ENCODE measurements at places on chromosomes 7 and 10. TPM values are rescaled to one million over a fixed set of nuclear protein-coding genes. Genes with fewer than 3 reads are reported as not detected.
A peak's percentile ranks its signal among the peaks of the same experiment; 100 is the strongest.

The DPP6 gene
- 1.7 TPM for total RNA-seq

The CPN1 gene
- 1.3 TPM for total RNA-seq

The OR2A2 gene
- not detected for total RNA-seq

The GSDME gene
- total RNA-seq, result 17.9 TPM

DNA sequence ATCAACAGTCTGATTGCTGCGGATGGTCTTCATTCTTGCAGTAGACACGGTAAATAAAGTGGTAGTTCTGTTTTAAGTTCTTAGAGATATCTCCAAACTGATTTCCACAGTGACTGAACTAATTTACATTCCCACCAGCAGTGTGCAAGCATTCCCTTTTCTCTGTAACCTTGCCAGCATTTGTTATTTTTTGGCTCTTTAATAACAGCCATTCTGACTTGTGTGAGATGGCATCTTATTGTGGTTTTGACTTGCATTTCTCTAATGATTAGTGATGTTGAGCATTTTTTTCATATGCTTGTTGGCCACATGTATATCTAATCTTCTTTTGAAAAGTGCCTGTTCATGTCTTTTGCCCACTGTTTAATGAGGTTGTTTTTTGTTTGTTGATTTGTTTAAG is 30.2 kb upstream of the CXCL12 start:
- no peak for DNase-seq

DNA sequence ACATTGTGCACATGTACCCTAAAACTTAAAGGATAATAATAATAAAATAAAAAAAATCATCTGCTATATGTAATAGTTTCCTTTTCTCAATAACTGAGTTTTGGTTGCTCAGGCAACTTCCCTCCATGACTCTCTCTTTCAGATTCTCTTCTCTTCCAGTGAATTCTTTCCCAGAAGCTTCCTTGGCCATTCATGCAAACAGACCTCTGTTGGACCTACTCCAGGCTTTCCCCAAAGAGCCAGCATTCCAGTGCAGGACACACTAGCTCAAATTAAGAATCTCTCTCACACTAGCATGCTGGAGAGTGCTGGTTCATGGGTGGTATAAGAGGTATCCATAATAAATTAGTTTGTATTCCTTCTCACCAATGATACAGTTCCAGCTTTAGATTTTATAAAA is 31.0 kb upstream of the ZEB1 start:
- no peak for DNase-seq

GRCh38 chr7:29987811-29988317 is 1.7 kb downstream of the SCRN1 start:
- DNase-seq, result peak; percentile 64

- peak; percentile 65 for DNase-seq
Measured at GRCh38 chr10:79381804-79382221, 34.5 kb downstream of the PPIF start.

DNA sequence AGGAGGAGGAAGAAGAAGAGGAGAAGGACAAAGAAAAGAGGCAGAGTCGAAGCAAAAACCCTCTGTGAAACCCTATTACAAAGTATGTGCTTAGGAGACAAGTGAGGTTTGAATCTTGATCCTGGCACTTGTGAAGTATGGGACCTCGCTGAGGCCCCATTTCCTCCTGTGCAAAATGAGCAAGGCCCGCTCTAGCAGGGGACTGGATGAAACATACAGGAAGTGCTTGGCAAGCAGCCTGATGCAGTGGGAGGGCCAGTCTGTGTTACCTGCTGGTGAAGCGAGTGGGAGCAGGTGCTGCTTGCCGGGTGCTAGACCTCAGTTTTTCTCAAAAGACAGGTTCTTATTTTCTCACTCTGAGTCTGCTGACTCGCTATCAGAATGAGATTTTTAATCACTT is 150.4 kb downstream of the JCAD start:
- no peak for DNase-seq

DNA sequence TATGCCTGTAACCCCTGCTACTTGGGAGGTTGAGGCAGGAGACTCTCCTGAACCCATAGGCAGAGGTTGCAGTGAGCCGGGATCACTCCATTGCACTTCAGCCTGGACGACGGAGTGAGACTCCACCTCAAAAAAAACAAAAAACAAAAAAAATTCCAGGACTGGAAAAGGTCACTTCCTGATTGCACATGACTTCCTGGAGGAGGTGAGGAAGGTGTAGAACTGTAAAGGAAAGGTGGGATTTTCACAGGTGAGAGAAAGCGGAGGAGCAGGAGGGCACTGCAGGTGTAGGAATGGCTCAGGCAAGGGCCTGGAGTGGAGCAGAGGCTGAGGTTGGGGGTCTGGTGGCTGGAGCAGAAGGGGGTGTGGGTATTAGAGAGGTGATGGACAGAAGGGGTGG is 3.2 kb upstream of the MUC3A start:
- no peak for DNase-seq

- peak; percentile 24 for DNase-seq
Measured at GRCh38 chr10:79927111-79927828, 21.6 kb downstream of the SFTPD start.

DNA sequence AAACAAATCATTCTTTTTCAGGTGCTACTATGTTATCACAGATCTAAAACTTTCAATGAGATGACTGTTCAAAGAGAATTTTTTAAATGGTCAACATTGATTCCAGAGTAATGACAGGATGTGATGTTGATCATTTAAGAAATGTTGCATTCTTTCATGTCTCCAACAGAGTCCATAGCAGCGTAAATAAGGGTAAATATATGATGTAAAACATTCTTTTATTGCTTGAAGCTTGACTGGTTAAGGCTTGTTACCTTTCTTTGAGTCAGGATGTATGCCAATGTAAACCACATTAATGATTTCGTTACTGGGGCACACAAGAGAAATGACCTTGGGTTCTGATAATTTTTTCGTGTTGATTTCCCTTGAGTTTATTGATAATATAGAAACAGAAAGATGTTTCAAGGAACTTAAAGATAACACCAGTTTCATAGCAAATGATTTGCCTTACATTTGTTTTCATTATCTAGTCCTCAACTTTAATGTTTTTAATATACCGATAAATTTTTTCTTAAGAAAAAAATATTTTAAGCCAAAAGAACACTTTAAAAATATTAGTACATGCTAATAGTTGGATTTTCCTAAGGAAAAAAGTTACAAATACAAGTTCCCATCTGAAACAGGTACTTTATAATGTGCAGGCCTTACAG is 3.5 kb downstream of the STK17A start:
- no peak for DNase-seq

DNA sequence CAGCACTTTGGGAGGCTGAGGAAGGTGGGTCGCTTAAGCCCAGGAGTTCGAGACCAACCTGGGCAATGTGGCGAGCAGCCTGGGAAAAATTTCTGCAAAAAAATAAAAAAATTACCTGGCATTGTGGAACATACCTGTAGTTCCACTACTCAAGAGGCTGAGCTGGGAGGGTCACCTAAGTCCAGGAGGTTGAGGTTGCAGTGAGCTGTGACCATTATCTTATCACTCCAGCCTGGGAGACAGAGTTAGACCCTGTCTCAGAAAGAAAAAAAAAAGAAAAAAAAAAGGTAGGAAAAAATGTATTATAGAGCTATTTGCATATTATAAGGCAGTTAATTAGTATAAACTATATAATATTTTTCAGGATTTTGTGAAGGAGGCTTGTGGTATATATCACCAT is 11.0 kb upstream of the TSPAN13 start:
- DNase-seq, result no peak

DNA sequence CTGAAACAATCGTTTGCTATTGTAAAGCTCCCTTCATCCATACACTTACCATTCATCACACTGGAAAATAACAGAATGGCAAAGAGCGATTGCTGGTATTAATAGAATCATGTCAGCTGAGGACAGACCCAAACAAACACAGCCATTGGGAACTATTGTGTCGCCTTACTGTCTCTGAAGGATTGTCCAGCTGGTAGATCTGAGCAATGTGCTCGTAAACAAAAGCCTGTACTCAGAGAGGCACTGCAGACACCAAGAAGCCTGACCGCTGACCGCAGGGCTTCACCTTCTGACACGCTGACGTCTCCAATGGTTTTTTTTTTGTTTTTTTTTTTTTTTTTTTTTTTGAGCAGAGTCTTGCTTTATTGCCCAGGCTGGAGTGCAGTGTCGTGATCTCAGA is 151.0 kb upstream of the FRMD4A start:
- DNase-seq, result no peak

All from endodermal cell (in vitro differentiated cells).